ENCODE measurements at places on chromosomes 5 and 9.

DNA sequence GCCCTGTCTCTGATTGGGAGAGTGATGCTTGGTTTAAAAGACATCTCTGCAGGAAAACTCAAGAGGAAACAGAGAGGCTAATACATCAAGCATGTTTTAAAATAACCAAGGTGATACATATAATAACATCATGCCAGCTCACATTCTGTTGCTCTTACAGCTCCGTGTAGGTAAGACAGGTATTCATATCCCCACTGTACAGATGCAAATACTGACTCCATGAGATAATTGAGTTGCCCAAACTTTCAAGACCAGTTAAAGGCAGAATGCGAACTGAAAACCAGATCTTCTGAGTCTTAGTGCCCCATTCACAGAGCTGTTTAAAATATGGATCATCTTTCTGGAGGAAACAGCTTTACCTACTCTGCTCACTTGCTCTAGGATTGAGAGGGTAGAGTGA lies 214.0 kb downstream of the PIK3R1 start:
- no peak for DNase-seq

GRCh38 chr9:70413464-70413798 lies 1.0 kb downstream of the KLF9 start:
- peak; percentile 63 for DNase-seq

DNA sequence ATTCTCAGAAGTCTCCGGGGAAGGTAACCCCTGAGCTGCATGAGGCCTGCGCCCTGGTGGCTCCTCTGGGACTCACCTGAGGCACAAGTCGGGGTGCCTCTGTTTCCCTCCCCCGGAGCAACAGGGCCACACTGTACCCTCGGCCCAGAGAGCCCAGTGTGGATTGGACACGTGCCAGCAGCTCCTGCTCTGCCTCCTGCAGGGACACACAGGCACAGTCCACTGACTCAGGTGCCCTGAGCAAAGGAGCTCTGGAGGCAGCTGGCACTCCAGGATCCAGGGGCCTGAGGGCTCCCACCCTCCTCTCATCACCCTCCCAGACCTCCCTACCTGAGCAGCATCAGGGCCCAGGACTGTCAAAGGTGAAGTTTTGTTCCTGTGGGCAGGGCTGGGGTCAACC lies 29.5 kb downstream of the SLC35A4 start:
- no peak for DNase-seq

DNA sequence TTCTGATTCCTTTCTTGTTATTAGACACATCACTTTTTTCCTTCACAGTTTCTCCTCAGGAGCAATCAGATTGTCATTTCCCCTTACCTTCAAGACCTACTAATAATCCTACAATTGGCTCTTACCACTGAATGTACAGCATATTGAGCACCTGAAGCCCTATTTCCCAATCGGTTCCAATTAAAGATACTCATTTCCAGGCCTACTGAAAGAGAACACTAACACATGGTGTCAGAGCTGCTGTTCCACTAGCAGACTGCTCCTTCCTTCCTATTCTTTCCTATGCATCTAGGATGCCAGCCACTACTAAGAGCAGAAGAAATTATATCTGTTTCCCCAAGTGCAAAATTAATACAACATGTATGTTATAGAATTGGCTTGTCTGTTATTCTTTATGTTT lies 34.6 kb downstream of the SKIC3 start:
- DNase-seq, result no peak

DNA sequence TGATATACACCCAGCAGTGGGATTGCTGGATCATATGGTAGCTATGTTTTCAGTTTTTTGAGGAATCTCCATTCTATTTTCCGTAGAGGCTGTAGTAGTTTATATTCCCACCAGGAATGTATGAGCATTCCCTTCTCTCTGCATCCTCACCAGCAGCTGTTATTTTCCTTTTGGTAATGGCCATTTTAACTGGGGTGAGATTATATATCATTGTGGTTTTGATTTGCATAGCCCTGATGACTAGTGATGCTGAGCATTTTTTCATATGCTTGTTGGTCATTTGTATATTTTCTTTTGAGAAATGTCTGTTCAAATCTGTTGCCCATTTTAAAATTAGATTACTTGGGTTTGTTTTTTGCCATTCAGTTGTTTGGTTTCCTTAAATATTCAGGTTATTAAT lies 11.2 kb upstream of the PPIC start:
- no peak for DNase-seq

GRCh38 chr5:149694007-149694406 lies 36.1 kb upstream of the PPARGC1B start:
- DNase-seq, result no peak

DNA sequence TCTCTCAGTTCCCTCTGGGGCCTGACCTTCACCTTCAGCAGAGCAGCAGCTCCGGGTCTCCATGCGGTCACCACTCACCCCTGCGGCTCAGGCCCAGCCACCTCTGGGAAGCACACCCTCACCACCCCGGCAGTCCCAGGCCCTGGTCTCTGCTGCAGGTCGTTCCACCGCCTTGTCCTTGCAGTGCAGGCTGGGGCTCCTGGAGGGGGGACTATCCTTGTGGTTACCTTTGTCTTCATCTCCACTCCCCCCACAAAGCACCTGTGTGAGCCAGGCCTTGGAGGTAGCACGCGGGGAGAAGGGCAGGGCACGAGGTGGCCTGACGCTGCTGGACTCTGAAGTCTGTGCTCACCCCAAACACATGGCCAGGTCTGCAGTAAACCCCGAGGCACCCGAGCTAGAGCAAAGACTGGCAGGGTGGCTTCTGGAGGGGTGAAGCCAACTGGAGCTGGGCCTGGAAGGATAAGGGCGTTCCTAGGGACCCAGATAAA lies 33.2 kb upstream of the RXRA start:
- DNase-seq, result no peak

GRCh38 chr9:112771359-112772214 lies 21.0 kb downstream of the SNX30 start:
- no peak for DNase-seq

- DNase-seq, result no peak
Observed at GRCh38 chr5:159257007-159257406, 6.1 kb upstream of the UBLCP1 start.

- DNase-seq, result no peak
Observed at GRCh38 chr9:86471171-86471815, 117.1 kb upstream of the TUT7 start.

- no peak for DNase-seq
Observed at GRCh38 chr5:93653716-93654115, 70.7 kb downstream of the NR2F1 start.

GRCh38 chr5:35656721-35657120 lies 39.1 kb downstream of the SPEF2 start:
- no peak for DNase-seq

- DNase-seq, result no peak
Observed at GRCh38 chr5:69075522-69076179, 18.2 kb upstream of the SLC30A5 start.

DNA sequence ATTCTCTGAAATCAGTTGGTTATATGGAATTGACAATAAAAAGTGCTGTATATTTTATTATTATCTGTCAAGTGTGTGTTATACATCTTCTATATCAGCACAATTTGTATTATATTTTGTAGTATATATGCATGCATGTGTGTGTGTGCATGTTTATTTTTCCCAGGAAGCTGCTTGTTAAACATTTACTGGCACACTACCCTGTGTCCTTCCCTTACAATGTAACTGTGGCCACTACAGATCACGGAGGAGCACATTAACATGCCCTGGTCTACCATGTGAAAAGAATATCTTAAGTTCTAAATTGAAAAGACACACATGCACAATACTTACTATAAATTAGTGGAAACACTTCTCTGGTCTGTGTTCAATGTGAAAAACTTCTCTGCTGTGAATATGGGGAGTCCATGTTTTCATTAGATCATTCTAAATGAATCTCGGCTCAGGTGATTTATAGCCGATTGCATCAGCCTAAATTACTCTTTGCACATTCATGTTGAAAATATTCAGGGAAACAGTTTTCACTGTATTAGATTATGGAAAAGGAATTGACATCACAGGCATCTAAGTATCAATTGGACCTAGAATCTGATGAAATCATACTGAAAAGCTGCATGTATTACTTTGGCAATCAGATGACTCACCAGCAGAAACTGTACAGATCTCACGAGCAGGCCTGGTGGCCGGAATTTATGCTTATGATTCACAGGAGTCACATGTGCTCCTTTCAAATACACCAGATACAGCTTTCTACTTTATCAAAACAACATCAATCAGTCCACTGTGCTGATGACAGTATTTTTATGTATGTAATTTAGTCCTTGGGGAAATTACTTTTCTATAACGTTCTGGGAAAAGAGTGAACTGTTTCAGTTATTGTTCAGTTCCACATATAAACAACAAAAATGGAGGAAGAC lies 39.4 kb downstream of the LURAP1L start:
- DNase-seq, result no peak

DNA sequence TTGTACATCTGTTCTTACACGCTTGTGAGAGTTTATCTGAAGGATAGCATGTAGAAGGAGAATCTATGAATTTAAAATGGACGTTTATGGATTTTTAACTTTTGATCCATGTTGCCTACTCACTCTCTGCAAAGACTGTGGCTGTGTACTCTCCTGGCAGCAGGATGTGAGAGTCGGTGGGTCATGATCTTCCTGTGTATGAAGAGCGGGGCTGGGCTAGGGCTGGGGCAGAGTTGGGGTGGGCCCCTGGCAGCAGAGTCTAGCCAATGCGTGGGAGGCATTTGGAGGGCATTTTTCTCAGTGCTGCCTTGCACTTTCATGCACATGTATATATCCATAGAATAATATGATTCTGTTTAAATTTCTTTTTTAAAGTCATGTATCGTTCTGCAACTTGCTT lies 24.0 kb upstream of the DAB2IP start:
- no peak for DNase-seq

DNA sequence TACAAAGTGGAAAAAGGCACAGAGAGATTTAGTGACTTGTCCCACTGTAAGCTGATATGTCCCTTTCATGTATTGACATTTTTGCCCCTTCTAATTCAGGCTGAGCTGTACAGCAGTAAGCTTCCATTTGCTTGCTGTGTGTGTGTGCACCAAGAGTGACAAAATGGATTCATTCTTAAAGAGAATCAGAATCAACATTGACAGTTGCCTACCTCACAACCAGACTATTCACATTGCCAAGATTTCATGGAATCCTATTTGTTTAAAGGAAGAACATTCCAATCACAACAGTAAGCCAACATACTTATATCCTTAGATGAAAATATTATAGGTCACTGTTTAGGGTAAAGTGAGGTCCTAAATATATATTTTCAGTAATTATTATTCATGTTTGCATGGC lies 102.6 kb downstream of the TMEM232 start:
- no peak for DNase-seq

- DNase-seq, result no peak
Observed at GRCh38 chr5:56638061-56638621, 177.2 kb upstream of the MAP3K1 start.

- no peak for DNase-seq
Observed at GRCh38 chr9:93427655-93428379, 23.7 kb upstream of the FAM120A start.

DNA sequence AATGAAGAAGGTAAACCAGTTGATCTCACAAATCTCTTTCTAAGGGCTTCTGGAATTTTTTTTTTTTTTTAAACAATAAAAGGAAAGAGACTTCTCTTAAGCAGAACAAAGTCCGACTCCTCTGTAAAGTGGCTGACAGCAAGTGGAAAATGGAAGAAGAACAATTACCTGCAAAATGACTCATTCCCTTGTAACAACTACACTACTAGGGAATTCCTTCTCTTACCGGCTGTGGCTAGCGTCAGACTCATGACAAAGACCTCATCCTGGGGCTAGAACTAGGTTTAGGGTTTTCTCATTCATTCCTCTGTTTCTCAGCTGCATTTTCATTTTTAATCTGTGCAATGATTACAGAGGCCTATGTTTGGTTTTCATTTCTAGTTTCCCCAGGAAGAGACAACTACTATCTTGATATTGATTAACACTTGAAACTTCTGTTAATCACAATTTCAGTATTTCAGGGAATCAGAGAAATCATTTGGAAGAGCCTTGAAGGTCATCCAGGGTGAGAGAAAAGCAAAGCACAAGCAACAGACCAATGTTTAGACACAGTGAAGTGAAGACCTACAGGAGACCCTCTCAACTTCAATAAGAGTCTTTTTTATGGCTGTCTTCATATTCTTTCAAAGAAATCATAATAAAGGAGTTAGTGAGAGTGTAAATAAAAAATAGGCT lies 437.9 kb downstream of the RAB3C start:
- DNase-seq, result no peak

- DNase-seq, result no peak
Observed at GRCh38 chr5:39412721-39413394, 11.9 kb downstream of the DAB2 start.

GRCh38 chr5:92574023-92574422 lies 1007.0 kb downstream of the NR2F1-AS1 start:
- no peak for DNase-seq

GRCh38 chr9:72478966-72479365 lies 42.4 kb upstream of the TMC1 start:
- DNase-seq, result no peak

DNA sequence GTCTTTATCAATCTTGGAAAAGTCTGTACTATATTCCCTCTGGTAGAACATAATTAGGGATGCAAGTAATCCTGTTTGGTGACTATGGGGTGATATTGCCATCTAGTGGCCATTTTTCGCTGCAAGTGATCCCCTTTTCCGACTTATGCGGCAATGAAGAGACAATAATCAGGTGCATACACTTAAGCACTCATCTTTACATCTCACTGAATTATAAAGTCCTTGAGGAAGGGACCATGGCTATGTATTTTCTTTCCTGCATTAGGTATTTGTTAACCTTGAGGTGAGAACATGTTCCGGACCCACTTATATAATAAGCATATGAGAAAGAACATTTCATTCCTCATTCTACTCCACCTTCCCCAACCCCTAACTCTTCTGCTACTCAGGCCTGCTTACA lies 19.6 kb upstream of the LIX1 start:
- peak; percentile 45 for DNase-seq

GRCh38 chr9:130049431-130050210 lies 4.1 kb upstream of the GPR107 start:
- no peak for DNase-seq

DNA sequence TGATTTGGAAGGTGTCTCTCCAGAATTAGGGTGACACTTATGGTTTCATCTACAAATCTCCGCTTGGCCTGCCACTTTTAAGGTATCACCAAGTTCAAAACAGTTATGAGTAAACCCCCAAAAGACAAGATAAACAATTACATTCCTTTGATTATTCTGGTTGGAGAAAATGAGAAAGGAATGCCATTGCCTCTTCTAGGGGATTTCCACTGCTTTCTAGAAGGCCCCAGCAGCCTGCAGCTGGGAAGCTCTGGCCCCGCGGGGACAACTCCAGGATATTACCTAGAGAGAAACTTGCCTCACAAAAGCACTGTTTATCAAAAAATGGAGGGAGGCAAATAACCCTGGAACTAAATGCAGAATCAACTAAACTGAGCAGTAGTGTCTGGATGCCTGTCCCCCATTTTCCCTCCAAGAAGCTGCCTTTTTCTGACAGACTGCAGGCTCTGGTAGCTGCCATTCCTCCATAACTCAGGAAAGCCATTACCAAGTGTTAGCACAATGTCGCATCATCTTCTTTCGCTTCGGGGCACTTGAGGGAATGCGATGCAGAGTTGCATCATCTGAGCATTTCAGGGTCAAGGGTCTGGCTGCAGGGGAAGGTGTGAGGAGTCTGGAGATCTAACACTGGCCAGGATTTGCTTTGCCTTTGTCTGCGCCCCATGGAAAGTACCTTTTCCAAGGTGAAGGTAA lies 71.5 kb upstream of the PLPP6 start:
- no peak for DNase-seq

- no peak for DNase-seq
Observed at GRCh38 chr5:173646692-173647091, 30.2 kb upstream of the BOD1 start.

Data from effector CD4-positive, alpha-beta T cell (primary cell).